ENCODE measurements at places on chromosomes 6 and 20.

DNA sequence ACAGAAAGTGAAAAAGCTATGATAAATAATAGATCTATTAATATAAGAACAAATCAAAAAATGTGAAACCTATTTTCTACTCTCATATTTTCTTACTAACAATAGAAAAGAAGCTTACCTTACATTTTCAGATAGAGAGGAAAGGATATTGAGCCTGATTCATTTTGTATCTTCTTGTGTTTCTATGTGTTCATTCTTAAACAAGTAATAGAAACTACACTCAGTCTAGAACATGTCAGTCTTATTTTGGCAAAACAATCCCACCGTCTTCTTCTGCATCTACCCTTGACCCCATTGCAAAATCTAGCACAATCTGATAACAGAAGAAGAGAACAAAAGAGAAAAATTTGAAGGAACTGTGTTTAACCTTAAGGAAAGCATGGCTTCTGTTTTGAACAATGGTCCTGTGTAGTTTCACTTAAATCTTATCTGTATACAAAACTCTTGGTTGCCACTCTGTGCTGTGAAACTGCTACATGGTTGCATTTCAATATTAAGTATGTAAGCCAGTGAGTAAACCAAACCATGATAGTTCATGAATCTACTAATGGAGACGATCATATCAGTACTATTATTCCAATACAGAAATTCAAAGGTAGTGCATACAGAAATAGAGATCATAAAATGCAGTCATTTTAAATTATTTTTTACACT is 69.5 kb upstream of the LGSN start:
- DNase-seq: no peak

DNA sequence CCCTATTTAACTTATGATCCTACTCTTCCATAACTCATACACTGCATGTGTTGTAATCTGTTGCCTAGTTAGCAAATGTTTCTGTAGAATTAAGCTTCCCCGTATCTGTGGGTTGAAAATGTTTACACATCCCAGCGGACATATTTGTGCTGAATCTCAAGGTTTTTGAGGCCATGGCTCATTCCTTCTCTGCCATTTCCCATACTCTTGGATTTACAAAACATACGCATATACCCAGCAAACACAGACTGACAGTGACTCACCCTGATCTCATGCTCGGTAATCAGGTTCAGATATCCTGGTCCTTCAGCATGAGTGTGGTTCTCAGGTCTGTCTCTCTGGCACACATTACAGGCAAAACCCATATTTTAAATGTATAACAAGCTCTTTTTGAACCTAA is 58.7 kb downstream of the AGPAT4 start:
- no peak for DNase-seq

GRCh38 chr6:123830120-123830519 is 26.5 kb downstream of the NKAIN2 start:
- DNase-seq: no peak

DNA sequence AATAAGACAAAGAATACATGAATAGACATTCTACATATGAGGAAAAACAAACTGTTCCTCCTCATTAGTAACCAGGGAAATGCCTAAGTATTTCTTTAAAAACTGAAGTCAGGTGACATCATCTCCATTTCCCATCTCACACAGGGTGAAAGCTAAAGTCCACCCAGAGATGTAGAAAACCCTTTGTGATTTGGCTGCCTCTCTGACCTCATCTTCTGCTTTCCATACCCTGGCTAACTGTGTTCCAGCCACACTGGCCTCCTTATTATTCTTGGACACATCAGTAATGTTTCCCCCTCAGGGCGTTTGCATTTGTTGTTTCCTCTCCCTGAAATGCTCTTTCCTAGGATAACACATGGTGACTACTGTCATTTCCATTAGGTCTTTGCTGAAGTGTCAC is 40.4 kb downstream of the ESF1 start:
- no peak for DNase-seq

- DNase-seq: no peak
Measured at GRCh38 chr20:45981261-45981660, 9.3 kb upstream of the ZNF335 start.

GRCh38 chr6:30399390-30400058 is 54.6 kb downstream of the RPP21 start:
- no peak for DNase-seq

GRCh38 chr20:58344741-58345140 is 35.2 kb downstream of the RAB22A start:
- DNase-seq: no peak

DNA sequence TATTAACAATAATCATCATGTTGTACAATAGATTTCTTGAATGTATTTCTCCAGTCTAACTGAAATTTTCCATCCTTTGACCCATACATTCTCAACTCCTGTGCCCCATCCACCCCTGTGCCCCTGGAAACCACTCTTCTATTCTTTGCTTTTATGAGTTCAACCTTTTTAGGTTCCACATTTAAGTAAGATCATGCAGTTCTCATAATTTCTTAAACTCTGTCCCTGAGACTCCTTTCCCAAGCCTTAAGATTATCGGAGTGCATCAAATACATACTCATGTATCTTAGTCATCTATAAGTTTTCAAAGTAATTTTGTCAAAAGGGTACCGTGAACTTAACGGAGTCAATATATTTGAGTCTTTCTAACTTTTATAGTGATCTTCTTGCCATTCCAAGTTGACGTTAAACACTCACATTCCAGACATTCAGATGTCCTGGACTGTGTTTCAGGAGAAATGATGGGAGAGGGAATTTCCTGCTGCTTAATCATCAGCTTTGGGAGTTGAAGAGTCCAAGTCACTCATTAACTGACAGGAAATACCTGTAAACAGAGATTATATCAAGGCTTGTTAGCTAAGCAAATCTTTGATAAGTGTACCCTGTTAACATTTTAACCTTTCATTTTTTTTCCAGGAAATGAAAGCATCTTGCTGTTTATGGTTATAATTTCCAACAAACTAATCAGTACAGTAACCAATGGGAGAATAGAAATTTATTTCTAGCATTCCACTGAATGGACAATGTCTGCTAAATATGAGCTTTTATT is 73.3 kb downstream of the ADGRG6 start:
- DNase-seq: no peak

- DNase-seq: no peak
Measured at GRCh38 chr6:135901774-135902524, 50.4 kb downstream of the PDE7B start.

- DNase-seq: no peak
Measured at GRCh38 chr6:88135578-88136114, 30.5 kb downstream of the CNR1 start.

DNA sequence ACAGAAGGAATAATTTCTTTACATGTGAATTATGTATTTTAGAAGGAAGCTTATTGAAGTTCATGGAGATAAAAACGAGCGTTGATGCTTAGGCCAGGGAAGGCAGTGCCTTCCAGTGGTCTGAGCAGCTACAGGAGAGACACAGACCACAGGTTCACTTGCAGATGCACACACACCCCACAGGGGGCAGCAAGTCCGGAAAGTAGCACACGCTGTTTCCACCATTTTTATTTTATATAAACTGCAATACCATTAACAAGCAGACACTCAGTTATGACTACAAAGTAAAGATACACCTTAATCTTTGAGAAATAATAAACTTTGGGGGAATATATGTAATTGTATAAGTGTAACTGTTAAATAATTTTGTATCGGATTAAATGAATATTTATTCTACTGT is 13.5 kb upstream of the DACT2 start:
- DNase-seq: no peak

GRCh38 chr6:91276315-91276714 is 689.4 kb upstream of the MAP3K7 start:
- DNase-seq: no peak

GRCh38 chr6:137680705-137681346 is 186.2 kb upstream of the TNFAIP3 start:
- no peak for DNase-seq

DNA sequence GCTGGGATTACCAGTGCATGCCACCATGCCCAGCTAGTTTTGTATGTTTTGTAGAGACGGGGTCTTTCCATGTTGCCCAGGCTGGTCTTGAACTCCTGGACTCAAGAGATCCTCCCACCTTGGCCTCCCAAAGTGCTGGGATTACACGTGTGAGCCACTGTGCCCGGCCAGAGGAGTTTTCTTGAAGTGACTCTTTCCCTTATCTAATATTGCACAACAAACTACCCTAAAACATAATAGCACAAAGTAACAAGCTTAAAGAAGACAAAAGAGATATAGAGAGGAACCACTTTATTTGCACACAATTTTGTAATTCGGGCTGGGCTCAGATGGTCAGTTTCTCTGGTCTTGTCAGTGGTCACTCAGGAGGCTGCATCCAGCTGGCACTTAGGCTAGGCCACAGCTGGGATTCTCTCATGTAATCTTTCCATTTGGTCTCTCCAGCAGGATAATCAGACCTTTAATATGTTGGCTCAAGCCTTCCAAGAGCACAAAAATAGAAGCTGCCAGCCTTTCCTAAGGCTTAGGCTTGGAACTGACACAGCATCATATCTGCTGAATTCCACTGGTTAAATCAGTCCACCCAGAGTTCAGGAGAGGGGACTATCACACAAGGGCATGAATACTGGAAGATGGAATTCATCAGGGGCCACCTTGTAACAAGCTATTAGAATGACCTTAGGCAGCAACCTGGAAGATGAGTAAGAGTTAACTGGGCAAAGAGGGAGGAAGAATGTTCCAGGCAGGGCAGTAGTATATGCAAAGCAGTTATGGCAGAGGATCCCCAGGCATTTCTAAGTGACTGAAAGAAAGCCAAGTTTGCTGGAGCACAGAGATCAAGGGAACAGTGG is 56.7 kb upstream of the PNRC1 start:
- DNase-seq: no peak

DNA sequence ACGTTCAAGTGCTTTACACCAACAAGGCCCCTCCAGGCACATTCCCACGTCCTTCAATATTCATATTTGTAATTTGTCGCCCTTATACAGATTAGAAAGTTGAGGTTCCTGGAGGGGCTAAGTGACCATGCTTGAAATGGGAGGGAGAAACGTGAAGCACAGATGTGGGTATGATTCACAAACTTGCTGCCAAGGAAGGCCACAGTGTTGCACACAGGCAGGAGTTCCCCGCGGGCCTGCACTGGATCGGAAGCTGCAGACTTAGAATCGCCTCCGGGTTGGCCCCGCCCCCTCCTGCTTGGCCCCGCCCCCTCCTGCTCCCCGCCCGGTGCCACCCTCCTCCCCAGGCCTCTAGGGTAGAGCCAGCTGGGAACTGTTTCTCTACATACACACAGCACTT is 58.2 kb upstream of the QKI start:
- DNase-seq: no peak

GRCh38 chr6:64037427-64037826 is 401.8 kb downstream of the PHF3 start:
- no peak for DNase-seq

DNA sequence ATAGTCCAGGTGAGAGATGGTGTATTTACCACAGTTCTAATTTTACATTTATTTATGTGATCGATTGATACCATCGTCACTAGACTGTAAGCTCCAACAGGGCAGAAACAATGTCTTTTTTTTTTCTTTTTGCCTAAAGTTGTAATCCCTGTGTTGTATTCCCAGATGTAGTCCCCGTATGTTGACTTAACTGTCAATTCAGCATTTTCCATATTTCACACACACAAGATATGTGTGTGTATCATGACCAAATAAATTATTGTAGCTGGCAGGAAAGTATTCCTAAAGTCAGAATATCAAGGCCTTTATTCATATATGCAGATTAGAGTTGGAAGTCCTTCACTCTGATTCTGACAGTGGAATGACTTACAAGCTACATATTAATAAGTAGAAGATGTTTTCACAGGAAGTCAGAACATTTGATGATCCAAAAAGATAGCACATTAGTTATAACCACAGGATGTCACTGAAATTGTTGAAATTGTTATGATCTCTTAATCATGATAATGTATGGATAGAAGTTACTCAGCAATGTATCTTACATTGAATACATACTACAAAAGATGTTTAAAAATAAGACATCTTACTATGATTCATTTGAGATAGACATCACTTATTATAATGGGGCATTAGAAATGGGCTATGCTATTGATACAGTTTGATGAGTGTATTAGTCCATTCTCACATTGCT is 10.6 kb downstream of the RNF182 start:
- DNase-seq: no peak

DNA sequence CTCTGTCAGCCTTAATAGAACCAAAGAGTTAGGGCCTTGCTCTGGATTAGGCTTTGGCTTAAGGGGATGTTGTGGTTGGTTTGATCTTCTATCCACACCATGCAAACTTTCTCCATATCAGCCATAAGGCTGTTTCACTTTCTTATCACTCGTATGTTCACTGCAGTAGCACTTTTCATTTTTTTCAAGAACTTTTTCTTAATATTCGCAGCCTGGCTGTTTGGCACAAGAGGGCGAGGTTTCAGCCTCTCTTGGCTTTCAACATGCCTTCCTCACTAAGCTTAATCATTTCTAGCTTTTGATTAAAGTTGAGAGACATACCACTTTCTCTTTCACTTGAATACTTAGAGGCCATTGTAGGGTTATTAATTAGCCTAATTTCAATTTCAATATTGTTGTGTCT is 193.1 kb downstream of the NRN1 start:
- DNase-seq: no peak

GRCh38 chr6:142802124-142802523 is 142.9 kb downstream of the HIVEP2 start:
- DNase-seq: no peak

DNA sequence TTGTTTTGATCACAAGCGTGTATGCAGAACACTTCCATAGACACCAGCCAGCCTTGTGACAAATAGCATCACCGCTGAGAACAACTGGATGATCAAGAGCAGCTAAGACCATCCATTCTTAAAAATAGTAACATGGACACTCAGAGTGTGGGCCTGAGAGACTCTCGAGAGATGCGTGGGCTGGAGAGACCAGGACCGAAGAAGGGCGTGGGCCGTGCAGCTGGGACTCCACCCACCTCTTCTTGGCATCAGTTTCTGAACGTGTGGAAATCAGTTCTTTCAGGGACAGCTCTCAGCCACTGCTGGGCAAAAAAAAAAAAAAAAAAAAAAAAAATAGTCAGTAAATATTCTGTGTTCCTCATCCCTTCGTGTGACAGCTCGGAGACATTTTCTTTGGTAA is 314.5 kb upstream of the CDH4 start:
- no peak for DNase-seq

DNA sequence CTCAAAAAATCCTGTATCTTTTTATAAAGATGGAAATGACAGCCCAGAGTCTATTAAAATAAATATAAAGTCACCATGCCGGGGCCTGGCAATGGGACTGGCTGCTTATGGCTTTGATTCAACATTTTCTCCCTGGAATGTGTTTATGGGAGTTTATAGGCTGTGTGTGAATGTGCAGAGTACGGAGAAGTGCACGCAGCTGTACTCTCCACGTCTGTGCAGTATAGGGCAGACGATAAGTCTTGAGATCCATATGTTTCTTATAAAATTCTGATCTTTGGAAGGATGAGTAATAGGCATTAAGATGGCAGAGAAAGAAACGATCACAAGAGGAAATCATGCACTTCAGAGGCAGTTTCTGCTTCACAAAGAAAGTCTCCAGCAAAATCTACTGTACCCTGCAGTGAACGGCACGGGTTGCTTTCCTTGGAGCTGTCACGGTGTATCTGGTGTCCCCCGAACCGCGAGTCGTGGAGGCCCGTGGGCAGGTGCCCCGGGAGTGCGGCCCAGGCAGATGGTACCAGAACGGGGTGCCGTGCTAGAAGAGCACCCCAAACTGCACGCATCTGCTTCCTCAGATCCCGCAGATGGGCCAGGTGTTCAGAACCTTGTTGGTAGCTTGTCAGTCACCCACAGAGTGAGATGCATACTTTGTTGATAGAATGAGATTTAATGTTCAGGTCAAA is 382.5 kb downstream of the TAF4 start:
- no peak for DNase-seq

- DNase-seq: no peak
Measured at GRCh38 chr20:34585019-34585418, 26.5 kb downstream of the MAP1LC3A start.

All from NCI-H2107 (cell line).